Stimulated activated CD8-positive, alpha-beta memory T cell treated with anti-CD3 and anti-CD28 coated beads, Interleukin-7, amount 100 ng/mL, for 4 hours (primary cell): ENCODE measurements at places on chromosomes 13 and 19.

GRCh38 chr13:40148101-40148500 lies 492.6 kb downstream of the COG6 start:
- DNase-seq: no peak

DNA sequence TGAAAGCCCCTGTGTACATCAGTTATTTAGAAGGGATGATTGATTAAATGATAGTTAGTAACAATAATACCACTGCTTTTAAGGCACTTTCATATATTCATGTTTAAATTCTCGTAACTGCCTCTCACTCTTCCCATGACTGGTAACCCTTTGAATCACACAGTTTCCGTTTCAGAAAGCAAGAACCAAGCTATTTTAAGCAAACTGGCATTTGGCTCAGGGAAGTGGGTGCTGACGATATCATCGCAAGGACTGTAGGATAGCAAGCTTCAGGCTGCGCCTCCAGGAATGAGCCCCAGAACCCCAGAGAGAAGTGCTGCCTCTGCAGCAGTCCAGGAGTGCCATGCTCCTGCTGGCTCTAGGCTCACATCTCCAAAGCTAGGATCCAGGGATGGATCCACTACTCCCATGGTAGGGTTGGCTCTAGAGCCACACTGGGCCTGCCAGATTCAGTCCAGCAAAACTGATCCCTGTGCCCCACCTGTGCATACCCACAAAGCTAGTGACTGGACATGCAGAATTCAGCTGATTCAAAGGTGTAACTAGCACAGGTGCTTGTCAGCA lies 313.5 kb downstream of the SLC7A1 start:
- no peak for DNase-seq

DNA sequence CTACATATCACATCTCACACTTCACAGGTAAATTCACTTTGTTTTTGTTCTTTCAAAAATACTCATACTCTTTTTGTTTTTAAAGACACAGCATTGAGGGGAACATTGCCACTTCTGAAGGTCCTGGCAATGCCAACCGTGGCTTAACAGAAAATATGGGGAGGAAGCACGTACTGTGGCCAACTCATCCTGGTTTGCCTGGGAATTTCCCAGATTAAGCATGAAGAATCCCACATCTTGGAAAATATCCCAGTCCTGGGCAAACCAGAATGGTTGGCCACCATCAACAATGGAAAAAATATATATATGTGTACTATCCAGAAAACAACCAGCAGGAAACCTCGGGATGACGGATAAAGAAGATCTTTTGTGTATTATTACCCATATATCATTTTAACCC lies 1032.2 kb upstream of the SLC10A2 start:
- no peak for DNase-seq

GRCh38 chr13:80082396-80083080 lies 258.4 kb downstream of the SPRY2 start:
- no peak for DNase-seq

DNA sequence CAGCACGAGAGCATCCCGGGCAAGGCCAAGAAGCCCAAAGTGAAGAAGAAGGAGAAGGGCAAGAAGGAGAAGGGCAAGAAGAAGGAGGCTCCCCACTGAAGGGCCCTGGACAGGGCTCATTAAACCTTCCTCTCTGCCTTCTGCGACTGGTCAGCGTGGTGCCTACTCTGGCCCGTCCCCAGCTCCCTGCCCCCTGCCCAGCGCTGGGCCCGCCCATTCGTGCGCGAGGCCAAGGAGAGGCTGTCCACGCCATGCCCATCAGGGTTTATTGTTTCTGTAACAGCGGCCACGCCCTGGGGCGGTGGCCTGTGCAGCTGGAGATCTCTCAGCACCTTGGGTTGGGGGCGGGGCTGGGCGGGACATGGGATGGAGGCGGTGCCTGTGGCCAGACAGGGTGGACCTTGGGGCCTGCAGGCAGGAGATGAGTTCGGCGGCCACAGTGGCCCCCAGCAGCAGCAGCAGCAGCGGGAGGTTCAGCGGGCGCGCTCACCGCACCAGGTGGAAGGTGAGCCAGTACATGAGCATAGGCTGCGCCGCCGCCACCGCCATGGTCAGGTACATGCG lies 897 bp downstream of the C19orf33 start:
- no peak for DNase-seq

GRCh38 chr13:99322297-99323103 lies 15.3 kb upstream of the GPR183 start:
- DNase-seq: no peak
